Stimulated activated CD4-positive, alpha-beta T cell treated with anti-CD3 and anti-CD28 coated beads, Interleukin-4, amount 100 ng/mL, for 1 hour (primary cell): ENCODE measurements at places on chromosomes 2 and 18.
A peak's percentile ranks its signal among the peaks of the same experiment; 100 is the strongest.

DNA sequence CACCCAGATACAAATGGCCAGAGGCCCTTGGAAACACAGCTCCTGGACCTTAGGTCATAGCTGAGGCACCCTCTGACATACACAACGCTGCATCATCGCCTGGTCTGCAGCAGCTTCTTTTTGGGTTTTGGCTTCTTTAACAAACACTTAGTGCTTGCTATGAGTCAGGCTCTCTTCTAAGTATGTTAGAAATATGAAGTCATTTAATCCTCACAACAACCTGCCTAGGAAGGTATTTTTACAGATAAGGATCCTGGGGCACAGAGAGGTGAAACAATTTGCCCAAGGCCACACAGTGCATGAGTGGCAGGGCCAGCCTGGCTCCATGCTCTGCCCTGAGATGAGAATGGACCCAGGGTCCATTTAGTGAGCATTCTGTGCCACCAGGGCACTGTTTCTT is 96.6 kb downstream of the TMEM17 start:
- DNase-seq = no peak

DNA sequence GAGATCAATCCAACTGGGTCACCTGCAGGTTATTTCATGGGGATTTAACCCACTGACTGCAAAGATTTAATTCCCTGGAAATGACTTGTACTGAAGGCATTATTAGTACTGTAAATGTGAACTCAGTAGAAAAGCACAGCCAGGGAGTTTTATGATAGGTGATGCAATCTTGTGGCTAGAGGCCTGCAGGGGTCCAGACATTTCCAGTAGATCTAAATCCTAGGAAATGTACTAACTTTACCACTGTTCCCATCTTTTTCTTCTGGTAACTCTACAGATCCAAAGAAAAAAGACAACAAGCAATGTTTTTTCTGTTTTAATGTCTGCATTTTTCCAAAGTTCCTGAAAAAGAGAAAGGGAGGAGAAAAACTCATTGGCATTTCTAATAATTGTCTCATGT is 500.1 kb downstream of the ARHGAP15 start:
- DNase-seq = no peak

DNA sequence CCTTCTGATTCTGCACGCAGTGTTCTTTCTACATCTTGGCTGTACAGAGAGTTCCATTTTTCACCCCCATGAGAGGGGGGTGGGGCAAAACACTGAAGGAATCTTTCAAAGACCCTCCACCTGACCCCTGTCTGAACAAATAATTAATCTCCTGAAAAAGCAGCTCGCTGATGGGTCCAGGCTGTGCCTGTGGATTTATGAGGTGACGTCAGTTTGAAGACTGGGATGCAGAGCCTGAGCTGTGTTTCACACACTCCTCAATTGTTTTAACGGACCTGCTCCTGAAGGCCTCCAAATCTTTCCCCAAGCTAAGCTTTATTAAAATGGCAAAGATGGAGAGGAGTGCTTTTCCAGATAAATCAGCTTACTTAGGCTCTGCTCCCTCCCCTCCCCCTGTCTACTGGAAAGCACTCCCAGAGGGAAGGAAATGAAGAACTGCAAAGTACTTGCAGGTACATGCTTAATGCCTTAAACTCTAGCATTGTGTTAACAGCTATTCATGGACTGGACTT is 390.2 kb upstream of the TNP1 start:
- DNase-seq = no peak

DNA sequence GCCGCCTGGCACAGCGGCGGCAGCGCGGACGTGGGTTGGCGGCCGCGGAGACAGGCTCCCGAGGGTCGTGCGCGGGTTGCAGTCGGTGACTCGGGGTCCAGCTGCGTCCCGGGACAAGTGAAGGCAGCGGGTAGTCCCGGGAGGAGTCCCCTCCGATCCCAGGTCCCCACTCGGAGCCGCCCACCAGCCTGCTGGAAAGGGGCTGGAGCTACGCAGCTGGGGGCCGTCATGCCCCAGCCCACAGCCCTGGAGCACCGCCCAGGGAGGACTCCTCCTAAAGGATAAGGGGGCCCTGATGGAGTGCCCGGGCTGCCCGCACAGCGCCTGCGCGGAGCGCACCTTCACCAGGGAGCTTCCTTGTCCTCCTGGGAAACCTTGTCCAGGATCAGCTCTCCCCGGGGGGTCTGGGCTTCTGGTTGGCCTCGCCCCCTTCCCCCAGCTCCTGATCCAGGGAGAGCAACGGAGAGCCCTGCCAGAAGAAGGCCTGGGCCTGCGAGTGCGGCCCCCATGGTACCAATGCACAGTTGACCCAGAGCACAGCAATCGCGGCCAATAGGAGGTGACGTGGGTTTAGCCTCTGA is 25.9 kb upstream of the ALPP start:
- no peak for DNase-seq

- DNase-seq = no peak
These were observed 400.2 kb upstream of the SALL3 start for GRCh38 chr18:78579449-78579848.

DNA sequence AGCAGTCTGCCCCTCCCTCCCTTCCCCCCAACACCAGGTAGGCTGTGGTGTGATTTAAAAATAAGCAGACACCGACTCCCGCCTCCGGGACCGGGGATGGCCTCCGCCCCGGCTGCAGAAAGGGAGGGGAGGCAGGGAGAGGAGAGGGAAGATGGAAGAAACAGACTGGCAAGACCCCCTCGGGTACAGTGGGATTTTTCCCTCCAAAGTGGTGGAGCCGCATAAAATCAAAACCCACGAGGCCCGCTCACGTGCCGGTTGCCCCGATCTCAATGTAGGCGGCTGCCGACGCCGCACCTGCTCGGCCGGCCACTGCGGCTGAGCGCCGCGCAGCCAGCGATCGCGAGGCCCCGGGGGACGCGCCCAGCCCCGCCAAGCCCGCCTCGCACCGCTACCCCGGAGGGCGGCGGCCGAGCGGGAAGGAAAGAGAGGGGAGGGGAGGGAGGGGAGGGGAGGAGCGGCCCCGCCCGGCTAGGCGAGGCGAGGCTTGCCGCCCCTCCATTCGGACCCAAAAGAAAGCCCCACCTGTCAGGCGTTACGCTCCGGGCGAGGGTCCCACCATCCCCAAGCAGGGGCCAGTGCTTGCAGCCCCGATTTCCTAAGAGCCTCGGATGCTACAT is 811 bp downstream of the ADD2 start:
- DNase-seq = peak; percentile 6

DNA sequence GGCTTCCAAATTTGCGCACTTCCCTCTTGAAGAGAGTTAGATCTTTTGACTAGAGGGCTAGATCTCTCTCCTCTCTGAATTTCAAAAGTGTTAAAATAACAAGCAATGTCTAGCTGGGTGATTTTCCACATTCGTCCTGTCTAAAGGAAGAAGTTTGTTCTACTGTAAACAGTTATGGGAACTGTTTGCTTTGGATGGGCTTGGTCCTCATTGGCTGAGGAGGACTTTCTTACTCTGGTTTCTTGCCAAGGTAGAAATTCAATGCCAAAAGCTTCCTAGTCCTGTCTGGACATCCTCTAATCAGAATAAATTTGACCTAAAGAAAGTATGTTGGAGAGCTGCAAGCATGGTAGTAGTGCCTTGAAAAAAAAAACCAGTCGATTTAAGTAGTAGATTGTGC is 47.4 kb upstream of the RAPH1 start:
- DNase-seq = no peak

DNA sequence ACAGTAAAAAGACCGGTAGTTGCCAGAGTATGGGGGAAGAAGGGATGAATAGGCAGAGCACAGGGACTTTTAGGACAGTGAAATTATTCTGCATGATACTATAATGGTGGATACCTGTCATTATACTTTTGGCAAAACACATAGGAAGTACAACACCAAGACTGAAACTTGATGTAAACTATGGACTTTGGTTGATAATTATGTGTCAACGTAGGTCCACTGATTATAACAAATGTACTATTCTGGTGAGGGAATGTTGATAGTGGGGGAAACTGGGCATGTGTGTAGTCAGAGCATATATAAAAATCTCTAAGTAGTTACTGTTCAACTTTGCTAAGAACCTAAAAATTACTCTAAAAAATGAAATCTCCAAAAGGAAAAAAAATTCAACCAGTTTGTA is 629.7 kb downstream of the CCDC85A start:
- no peak for DNase-seq

DNA sequence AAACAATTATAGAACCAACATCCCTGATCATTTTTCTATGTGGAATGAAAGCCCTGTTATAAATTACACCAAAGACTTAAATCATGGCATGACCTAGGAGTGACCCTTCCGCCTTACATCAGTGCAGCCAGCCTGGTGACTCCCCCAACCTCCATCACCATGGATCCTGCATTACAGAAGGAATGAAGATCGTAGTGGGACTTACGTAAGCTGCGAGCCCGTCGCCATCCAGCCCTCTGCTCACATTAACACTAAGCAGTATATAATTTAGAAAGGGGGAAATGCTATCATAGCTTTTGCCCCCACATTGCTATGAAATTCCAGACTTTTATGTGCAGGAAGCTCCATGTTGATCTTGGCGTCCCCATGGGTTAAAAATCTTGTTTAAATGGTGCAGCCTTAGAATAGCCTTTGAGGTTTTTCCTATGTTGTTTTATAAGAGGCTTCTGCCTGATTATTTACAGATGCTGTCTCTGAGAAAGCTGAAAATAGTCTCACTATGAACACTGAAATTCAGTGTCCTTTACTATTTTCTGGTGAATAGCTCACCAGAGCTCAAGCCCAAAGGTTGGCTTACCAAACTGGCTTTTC is 76.3 kb downstream of the COLEC12 start:
- no peak for DNase-seq

GRCh38 chr18:39521164-39521563 is 1955.6 kb upstream of the CELF4 start:
- DNase-seq = no peak
